Aorta (tissue), 5 donors: ENCODE measurements at places on chromosomes 7 and 10.
A peak's percentile ranks its signal among the peaks of the same experiment; 100 is the strongest.

DNA sequence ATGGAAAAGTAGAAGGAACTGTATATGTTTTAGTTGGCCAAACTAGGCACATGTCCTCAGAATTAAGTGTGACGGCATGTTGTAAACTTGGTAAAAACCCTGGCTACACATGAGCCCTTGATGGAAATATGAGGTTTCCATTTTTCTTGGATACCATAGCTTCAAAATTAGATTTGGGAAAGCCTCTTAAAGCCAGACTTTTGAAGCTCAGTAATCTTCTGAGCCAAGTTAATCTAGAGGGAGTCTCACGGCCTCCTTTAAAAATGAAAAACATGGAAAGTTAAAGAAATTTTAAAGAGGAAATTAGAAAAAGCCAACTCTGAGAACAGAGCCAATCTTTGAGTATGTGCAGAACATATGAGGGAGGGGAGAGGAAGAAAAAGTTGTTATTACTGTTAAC is 376.0 kb downstream of the CTNNA3 start:
- DNase-seq: no peak

- no peak for DNase-seq
These were observed 92.5 kb upstream of the IKZF1 start for GRCh38 chr7:50212016-50212325.

- peak; percentile 64 for DNase-seq
These were observed 222.9 kb upstream of the SH2B2 start for GRCh38 chr7:102063690-102064180.

- no peak for DNase-seq
These were observed 152.0 kb downstream of the ZNF22 start for GRCh38 chr10:45152726-45153125.

DNA sequence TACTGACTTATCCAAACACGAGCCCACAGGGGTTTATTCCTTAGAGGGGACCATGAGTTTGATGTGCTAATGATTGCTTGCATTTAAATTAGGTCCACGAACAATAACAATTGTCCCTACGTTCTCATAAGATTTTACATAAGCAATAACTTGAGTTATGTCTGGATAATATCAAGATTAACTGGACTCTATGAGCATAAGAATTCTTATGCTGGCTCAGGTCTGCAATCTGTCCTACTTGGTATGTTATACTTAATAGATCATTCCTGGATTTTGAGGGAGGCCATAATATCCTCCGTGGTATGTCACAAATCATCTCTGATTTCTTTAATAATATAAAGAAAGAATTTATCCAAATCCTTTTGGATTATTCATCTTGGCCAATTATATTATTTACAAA is 552.3 kb downstream of the KCNMA1 start:
- no peak for DNase-seq

DNA sequence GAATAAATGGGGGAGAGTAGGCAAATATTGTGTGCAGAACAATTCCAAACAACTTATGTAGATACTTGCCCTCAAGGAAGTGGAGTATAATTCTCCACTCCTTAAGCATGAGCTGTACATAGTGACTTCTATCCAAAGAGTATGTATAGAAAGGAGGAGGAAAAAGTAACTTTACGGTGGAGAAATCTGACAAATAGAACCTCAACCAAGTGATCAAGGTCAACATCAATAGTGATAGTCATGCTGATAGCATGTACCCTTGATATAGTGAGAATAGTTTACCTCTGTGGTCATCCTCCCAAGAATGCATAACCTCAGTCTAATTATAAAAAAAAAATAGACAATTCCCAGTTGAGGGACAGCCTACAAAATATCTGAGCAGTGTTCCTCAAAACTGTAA is 89.1 kb upstream of the NANOS1 start:
- DNase-seq: no peak
